ENCODE measurements at places on chromosomes 1 and 21. TPM values are rescaled to one million over a fixed set of nuclear protein-coding genes. Genes with fewer than 3 reads are reported as not detected.

DNA sequence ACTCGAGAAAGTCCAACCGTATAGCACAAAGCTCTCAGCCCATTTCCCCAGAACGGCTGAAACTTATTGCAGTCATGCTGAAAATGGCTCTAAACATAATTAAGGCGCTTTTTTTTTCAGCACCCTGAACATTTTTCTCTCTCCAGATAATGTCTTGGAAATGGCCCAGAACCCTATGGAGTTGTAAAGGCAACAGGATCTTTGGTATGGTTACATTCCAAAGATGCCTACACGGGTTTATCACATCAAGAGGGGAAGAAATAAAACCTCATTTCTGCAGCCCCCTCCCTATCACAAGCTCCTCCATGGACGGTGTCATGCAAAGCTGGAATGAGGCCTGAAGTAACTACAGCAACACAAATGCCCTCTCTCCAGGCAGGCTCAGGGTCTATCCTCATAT, 126.4 kb upstream of the GALNT2 start:
- H3K4me3 ChIP-seq, result no peak overlapping the region
- H3K27me3 ChIP-seq, result no peaks in the 10 kb centered on the region
- H3K27ac ChIP-seq, result no peak overlapping the region
- H3K4me1 ChIP-seq, result no peaks in the 10 kb centered on the region

GRCh38 chr1:228043281-228043848, 36.6 kb downstream of the WNT3A start:
- no peak for DNase-seq
- no peaks in the 10 kb centered on the region for H3K27me3 ChIP-seq
- H3K4me1 ChIP-seq, result no peaks in the 10 kb centered on the region
- no peak overlapping the region for H3K27ac ChIP-seq
- no peak overlapping the region for H3K4me3 ChIP-seq

DNA sequence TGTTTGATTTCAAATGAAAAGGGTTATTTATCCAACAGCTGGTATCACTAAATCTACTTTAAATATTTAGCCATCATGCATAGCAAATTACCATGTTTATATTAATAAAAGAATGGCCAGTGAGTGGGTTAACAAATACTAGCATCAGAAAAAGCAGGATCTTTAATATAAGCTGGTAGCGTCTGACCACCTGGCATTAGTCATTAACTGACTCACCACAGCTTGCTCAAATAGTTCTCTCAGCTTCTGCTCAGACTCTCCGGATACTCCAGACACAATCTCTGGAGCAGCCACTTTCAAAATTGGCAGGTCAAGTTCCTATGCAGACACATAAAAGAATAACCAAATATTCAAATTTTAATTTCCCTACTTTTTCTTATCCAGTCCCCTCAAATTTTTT, 29.6 kb downstream of the NVL start:
- H3K36me3 ChIP-seq, result peaks cover 13% of the 10 kb centered on the region
- no peaks in the 10 kb centered on the region for H3K27me3 ChIP-seq
- no peaks in the 10 kb centered on the region for H3K4me1 ChIP-seq
- no peak overlapping the region for H3K4me3 ChIP-seq

GRCh38 chr1:29406814-29407213, 170.5 kb downstream of the PTPRU start:
- H3K4me1 ChIP-seq, result no peaks in the 10 kb centered on the region
- H3K27me3 ChIP-seq, result no peaks in the 10 kb centered on the region
- H3K36me3 ChIP-seq, result no peaks in the 10 kb centered on the region
- no peak overlapping the region for H3K4me3 ChIP-seq
- no peak overlapping the region for H3K27ac ChIP-seq
- no peak for DNase-seq

- no peaks in the 10 kb centered on the region for H3K4me1 ChIP-seq
- DNase-seq, result no peak
- H3K4me3 ChIP-seq, result no peak overlapping the region
- H3K36me3 ChIP-seq, result no peaks in the 10 kb centered on the region
- no peaks in the 10 kb centered on the region for H3K27me3 ChIP-seq
Measured at GRCh38 chr1:23200883-23201282, 16.4 kb downstream of the HTR1D start.

DNA sequence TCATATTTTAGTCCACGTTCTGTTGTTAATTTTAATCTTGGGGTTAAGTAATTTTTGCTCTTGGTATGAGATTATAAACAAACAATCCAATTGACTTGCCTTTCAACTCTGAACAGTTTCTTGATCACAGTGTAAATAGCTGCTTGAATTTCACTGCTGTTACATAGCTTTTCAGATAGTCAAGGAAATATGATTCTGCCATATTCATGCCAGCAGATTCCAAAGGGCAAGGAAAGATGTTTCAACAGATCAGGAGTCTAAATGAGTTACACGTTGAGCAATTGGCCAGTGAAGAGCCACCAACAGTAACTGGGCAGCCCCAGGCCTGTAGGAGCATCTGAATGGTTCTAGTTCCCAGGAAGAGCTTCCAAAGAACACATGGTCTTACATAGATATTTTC, 93.6 kb downstream of the LEPR start:
- no peaks in the 10 kb centered on the region for H3K27me3 ChIP-seq
- peak overlapping the region; percentile 87 for H3K27ac ChIP-seq
- H3K4me1 ChIP-seq, result peaks cover 20% of the 10 kb centered on the region
- DNase-seq, result no peak

DNA sequence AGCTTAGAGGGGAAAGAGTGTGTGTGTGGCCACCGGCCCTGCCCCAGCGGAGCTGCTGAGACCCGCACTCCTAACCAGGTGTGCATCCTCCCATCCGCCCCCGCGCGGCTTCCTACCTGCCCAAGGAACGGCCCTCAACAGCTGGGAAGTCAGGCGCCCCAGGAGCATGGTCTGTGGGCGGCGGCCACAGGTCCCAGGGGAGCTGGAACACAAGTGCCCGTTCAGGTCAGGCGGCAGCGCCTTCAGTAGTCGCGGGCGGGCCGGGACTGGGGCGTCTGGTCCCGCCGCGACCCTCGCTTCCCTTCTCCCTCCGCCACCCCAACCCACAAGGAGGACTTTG, 448 bp downstream of the AURKAIP1 start:
- no peak for DNase-seq
- no peaks in the 10 kb centered on the region for H3K36me3 ChIP-seq
- H3K4me3 ChIP-seq, result peak overlapping the region; percentile 70
- peak overlapping the region; percentile 77 for H3K27ac ChIP-seq
- H3K27me3 ChIP-seq, result no peaks in the 10 kb centered on the region

DNA sequence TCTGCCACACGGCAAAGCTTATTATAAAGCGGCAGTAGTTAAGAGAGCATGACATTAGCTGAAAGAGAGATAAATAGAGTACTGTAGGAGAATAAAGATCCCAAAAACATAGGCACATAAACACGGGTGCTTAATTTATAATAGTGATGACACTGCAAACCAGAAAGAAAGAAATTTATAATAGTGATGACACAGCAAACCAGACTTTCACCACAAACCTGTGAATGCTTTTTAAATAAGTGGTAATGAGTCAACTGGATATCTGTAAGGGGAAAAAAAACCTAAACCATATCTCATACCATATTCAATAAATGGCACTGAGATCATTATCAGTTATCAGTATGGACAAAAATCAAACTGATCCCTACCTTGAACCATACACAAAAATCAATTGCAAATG, 25.5 kb downstream of the USP1 start:
- peaks cover 3% of the 10 kb centered on the region for H3K36me3 ChIP-seq
- no peaks in the 10 kb centered on the region for H3K27me3 ChIP-seq
- no peak overlapping the region for H3K27ac ChIP-seq
- no peaks in the 10 kb centered on the region for H3K4me1 ChIP-seq
- no peak overlapping the region for H3K4me3 ChIP-seq
- no peak for DNase-seq

DNA sequence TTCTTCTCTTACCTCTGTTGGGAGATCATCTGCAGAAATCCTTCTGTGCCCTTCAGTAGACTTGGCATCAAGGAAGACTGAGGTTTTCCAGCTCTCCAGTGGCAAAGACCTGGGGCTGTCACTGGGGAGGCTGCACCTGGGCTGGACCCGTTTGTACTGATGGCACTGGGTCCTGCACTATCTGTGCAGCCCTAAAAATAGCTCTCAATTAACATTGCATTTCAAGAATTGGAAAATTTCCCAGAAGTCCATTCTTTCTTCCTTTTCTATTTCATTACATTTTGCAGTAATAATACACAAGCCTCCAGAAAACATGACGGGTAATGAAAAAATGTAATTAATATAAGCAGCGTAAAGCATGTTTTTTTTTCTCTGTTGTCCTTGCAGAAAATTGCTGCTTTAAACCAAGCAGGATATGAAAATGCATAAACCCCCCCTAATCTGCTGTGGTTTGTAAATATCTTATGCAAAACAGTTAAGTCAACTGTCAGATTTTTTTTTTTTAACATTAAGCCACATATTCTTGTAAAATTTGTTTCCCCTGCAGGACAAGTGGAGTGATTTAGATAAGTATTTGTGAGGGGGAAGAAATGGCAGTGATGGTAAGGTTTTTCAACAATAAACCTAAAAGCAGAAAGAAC, 64.9 kb downstream of the LMO4 start:
- no peak for DNase-seq
- no peak overlapping the region for H3K4me3 ChIP-seq
- no peaks in the 10 kb centered on the region for H3K4me1 ChIP-seq
- no peak overlapping the region for H3K27ac ChIP-seq
- no peaks in the 10 kb centered on the region for H3K27me3 ChIP-seq

DNA sequence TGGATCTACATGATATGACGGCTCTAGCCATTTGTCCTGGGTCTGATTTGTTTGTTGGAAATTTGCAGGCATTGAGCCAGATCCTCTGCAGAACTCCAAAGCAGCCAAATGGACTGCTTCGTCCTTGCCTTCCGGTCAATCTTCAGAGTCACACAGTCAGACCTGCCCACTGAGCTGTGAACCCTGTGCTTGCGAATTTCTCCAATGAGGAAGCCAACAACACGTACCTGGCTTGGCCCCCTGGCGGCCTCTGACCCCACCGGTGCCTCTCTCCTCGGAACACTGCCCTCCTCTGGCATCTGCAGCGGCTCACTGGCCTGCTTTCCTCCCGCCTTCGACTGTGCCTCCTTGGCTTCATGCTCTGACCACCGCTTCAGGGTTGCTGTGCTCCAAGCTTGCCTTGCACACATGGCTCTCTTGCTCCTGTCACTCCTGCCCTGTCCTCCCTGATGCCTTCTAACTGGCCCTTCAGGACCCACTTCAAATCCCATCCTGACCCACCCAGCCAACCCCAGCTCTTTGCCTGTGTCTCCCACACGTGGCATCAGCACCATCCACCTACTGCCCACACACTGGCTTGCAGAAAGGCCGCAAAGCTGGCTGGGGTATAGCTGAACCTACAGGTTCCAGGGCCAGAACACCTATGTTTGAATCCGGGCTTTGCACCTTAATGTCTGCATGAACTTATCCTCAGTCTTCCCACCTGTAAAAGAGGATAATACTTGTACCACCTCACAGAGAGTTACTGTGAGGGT, 128.2 kb downstream of the KCNN3 start:
- H3K27ac ChIP-seq, result no peak overlapping the region
- no peaks in the 10 kb centered on the region for H3K27me3 ChIP-seq

GRCh38 chr1:20463502-20463901, 22.5 kb downstream of the CAMK2N1 start:
- no peak for DNase-seq
- H3K27me3 ChIP-seq, result no peaks in the 10 kb centered on the region
- H3K27ac ChIP-seq, result no peak overlapping the region
- H3K4me3 ChIP-seq, result no peak overlapping the region
- H3K36me3 ChIP-seq, result no peaks in the 10 kb centered on the region

GRCh38 chr1:60091195-60091715, 17.7 kb upstream of the C1orf87 start:
- no peak for DNase-seq
- H3K36me3 ChIP-seq, result no peaks in the 10 kb centered on the region
- H3K4me3 ChIP-seq, result no peak overlapping the region
- H3K27ac ChIP-seq, result no peak overlapping the region
- no peaks in the 10 kb centered on the region for H3K27me3 ChIP-seq

DNA sequence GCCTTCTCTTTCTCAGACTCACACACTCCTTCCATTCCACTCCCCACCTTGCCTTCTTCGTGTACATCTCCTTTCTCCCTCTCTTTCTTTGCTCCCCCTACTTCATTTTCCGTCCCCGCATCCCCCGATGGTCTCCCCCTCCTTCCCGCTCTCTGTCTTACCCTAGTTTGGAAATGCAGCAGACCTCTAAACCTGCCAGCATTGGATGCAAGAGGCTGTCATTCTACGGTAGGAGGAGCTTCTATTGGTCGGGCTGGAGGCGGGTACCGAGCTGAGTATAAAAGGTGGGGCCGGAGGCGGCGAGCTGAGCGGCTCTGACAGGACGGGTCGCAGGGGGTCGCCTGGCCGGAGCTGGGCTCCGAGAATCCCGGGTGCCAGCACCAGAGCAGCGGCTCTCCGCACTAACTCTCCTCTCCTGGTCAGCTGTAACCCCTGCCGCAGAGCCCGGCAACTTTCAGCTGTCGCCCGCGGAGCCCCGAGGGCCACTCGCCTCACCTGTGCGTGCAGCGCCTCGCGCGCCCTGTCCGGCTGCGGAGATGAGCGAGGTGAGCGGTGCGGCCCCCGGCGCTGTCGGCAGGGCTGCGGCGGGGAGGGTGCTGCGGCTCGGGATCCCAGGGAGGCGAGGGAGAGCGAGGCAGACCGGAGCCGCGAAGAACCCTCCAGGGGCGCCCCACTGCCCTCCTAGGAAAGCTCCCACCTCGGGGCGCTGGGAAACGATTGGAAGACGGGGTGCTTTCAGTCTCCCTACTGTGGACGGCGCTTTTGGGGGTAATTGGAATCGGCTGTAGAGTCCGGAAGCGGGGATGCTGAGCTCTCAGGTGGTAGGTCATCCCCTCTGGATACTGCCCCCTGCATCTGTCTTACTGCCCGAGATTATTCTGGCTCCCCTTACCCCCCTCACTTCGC, at the start of gene PCP4L1:
Gene PCP4L1, plus strand, starts transcription at position 307 of the 906 bp plus-strand sequence. Its CDS starts 230 bp downstream, at position 537.
- H3K36me3 ChIP-seq, result no peaks in the 10 kb centered on the region
- DNase-seq, result peak; percentile 68
- H3K4me1 ChIP-seq, result peaks cover 5% of the 10 kb centered on the region
- H3K27me3 ChIP-seq, result no peaks in the 10 kb centered on the region

DNA sequence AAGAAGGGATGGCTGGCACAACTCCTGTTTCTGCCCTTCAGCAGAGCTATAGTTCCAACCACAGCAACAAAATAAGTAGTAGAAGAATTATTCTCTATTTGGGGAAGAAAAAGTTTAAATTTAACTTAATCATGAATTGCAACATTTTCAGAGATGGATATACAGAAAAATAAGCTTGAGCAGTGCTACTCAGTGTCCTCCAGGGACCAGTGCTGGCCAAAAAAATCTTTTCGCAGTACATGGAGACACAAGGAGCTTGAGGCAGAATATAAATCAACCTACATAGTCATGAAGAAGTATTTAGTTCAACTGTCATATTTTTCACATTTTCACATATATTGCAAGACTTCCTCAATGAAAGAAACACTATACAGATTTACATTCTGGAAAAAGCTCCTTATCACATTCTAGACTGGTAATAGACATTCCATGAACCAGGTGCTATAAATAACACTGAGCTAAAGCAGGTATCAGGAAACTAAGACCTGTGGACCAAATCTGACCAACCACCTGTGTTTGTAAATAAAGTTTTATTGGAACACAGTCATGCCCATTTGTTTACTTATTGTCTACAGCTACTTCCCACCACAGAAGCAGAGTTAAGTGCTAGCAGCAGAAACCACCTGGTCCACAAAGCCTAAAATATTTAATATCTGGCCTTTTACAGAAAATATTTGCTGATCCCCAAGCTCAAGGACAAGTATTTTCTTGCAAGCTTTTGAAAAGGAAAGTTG, 101.9 kb downstream of the RGS21 start:
- no peak for DNase-seq
- H3K4me3 ChIP-seq, result no peak overlapping the region
- no peak overlapping the region for H3K27ac ChIP-seq
- no peaks in the 10 kb centered on the region for H3K27me3 ChIP-seq
- H3K4me1 ChIP-seq, result no peaks in the 10 kb centered on the region

Gene PLPPR5
- not detected for polyA plus RNA-seq

Gene TMEM200B
- 1.9 TPM for polyA plus RNA-seq

Gene LEFTY1
- polyA plus RNA-seq, result 0.66 TPM

Gene LYSMD1
- polyA plus RNA-seq, result 5.3 TPM
